ENCODE measurements at places on chromosomes 4 and X. TPM values are rescaled to one million over a fixed set of nuclear protein-coding genes. Genes with fewer than 3 reads are reported as not detected.

Gene MAGEB3
- total RNA-seq: not detected

Gene APELA
- not detected for total RNA-seq

Gene AWAT2
- not detected for total RNA-seq

Gene CXXC4
- total RNA-seq: not detected

Gene GUCY1B1
- total RNA-seq: 13.2 TPM

Gene PITX2
- total RNA-seq: not detected

Gene DUX4
- total RNA-seq: not detected

DNA sequence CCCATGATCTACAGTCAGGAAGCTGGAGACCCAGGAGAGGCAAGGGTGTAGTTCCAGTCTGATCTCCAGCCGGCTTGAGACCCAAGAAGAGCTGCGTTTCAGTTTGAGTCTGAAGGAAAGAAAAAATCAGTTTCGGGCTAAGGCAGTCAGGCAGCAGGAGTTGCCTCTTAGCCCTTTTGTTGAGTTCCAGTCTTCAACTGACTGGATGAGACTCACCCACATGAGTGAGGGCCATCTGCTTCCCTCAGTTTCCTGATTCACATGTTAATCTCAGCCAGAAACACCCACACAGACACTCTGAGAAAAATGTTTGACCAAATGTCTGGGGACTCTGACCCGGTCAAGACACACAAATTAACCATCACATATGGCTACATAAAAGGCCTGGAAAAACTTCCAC is 73.6 kb upstream of the ELOVL6 start:
- no peaks in the 10 kb centered on the region for H3K27me3 ChIP-seq
- no peak for DNase-seq
- H3K27ac ChIP-seq: no peak overlapping the region
- no peak overlapping the region for H3K4me3 ChIP-seq
- peaks cover 3% of the 10 kb centered on the region for H3K4me1 ChIP-seq
- no peaks in the 10 kb centered on the region for H3K36me3 ChIP-seq

GRCh38 chr4:117434424-117434823 is 349.0 kb upstream of the TRAM1L1 start:
- peaks cover 10% of the 10 kb centered on the region for H3K4me1 ChIP-seq
- H3K27me3 ChIP-seq: peaks cover 4% of the 10 kb centered on the region
- H3K27ac ChIP-seq: no peak overlapping the region
- H3K36me3 ChIP-seq: no peaks in the 10 kb centered on the region

DNA sequence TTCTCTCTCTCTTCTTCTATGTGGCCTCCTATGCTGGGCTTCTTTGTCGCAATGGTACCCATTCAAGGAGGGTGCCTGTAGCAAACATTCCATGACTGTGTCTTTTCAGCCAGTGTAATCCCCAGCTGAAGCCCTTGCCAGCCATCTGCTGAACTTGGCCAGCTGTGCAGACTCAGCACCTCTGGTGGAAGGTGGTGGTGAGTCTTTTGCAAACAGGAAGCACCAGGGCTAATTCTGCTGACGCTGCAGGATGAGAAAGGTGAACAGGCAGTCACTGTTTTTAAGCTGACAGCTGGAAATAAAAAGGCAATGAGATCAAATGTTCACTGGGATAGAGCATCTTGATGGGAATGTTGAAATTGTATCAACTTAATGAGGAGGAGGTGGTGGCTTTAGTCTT is 298.7 kb upstream of the CLNK start:
- H3K4me3 ChIP-seq: no peak overlapping the region
- DNase-seq: no peak
- H3K36me3 ChIP-seq: no peaks in the 10 kb centered on the region

DNA sequence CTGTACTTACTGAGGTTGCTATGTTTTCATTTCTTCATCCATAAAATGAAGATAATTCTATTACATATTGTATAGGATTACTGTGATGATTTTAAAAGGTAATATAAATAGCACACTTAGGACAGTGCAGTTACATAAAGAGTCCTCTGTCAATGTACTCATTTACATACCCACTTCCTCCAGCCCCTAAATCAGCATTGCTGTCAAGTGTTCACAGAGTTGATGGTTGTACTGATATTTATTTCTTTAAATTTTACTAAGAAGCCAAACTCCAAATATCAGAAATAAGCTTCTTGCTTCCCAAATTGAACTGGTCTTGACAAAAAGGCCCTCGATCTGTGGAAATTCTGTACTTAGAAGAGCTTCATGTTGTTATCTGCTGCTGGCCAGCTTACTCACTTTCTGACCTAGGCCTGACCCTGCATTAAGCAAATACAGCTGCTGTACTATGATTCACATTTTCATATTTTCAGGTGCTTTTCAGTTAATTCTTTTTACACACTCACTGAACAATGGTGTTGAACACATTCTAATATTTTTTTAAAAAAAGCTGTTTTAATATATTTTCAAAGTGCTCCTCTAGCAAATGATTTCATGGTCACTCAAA is 259.6 kb downstream of the UNC5C start:
- H3K4me1 ChIP-seq: peaks cover 11% of the 10 kb centered on the region
- no peak overlapping the region for H3K4me3 ChIP-seq
- no peaks in the 10 kb centered on the region for H3K36me3 ChIP-seq
- no peak overlapping the region for H3K27ac ChIP-seq
- DNase-seq: no peak
- no peaks in the 10 kb centered on the region for H3K27me3 ChIP-seq

GRCh38 chr4:168634276-168634802 is 137.5 kb downstream of the PALLD start:
- H3K4me3 ChIP-seq: peak overlapping the region; percentile 96
- peak; percentile 91 for DNase-seq
- peaks cover 69% of the 10 kb centered on the region for H3K4me1 ChIP-seq
- peaks cover 4% of the 10 kb centered on the region for H3K36me3 ChIP-seq
- no peaks in the 10 kb centered on the region for H3K27me3 ChIP-seq

DNA sequence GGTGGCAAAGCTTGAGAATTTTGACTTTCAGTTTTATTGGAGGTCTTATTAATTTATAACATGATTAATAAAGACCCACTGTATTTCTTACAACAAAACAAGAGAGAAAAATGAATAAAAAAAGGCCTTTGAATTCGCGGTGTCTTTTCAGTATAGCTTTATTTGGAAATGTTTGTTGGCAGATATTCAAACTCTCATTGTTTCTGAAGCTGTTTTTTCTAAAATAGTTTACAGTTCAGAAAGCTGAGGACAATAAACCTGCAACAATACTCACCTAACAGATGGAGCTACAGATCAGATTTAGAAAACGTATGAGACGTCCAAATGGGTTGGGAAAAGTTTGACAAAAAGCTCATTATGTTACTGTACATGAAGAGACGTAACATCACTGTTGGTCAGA is 2.4 kb upstream of the SPARCL1 start:
- DNase-seq: no peak
- no peak overlapping the region for H3K27ac ChIP-seq

DNA sequence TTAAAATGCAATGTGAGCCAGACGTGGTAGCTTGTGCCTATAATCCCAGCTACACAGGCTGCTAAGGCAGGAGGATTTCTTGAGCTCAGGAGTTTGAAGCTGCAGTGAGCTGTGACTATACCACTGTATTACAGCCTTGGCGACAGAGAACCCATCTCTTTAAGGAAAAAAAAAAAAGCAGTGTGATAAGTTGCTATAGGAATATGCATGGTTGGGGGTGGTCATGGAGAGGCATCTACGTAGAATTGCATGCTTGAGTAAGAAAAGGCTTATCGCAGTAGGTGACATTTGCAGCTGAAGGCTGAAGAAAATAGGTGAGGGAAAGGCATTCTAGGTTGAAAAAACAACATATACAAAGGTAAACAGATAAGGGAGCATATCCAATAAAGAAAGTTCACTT is 4.1 kb downstream of the DIAPH2 start:
- H3K27ac ChIP-seq: no peak overlapping the region
- H3K4me3 ChIP-seq: no peak overlapping the region
- H3K4me1 ChIP-seq: peaks cover 10% of the 10 kb centered on the region
- DNase-seq: no peak

DNA sequence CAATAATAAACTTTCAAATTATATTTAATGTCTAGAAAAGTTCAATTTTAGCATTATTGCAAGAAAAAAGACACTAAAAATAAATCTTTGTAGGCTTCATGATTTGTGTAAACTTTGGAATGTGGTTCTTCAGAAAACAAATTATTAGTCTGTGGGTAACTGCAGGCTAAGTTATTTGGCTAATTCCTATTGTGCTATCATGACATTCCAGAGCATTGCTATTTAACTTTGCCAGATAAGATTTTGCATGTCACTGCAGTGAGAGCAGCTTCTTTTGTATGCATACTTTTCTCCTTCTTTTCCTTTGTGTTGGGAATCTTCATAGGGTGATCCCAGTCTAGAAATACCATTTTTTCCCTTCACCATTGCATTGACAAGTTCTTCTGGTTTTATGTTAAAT is 130.0 kb downstream of the AWAT2 start:
- no peak for DNase-seq
- no peak overlapping the region for H3K27ac ChIP-seq
- H3K36me3 ChIP-seq: no peaks in the 10 kb centered on the region
- no peaks in the 10 kb centered on the region for H3K4me1 ChIP-seq
- no peak overlapping the region for H3K4me3 ChIP-seq

DNA sequence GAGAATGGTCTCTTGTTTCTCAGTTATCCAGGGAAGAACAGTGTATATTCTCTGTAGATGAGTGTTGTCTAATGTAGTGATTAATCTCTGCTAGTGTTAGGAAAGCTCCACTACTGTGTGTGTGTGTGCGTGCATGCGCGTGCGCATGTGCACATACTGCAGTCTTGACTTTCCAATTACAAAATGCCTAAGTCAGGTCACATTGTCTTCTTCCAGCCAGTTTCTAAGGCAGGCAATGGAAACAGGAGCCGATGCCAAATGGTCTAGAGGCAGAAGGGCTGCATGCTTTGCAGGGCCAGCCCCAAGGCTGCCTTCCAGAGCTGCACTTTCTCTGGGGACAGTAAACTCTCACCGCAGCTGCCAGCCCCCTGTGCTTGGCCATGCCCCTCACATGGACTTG is 30.5 kb upstream of the NAP1L5 start:
- H3K27me3 ChIP-seq: no peaks in the 10 kb centered on the region
- no peak overlapping the region for H3K27ac ChIP-seq
- H3K36me3 ChIP-seq: peaks cover 44% of the 10 kb centered on the region
- H3K4me1 ChIP-seq: peaks cover 1% of the 10 kb centered on the region
- DNase-seq: no peak

DNA sequence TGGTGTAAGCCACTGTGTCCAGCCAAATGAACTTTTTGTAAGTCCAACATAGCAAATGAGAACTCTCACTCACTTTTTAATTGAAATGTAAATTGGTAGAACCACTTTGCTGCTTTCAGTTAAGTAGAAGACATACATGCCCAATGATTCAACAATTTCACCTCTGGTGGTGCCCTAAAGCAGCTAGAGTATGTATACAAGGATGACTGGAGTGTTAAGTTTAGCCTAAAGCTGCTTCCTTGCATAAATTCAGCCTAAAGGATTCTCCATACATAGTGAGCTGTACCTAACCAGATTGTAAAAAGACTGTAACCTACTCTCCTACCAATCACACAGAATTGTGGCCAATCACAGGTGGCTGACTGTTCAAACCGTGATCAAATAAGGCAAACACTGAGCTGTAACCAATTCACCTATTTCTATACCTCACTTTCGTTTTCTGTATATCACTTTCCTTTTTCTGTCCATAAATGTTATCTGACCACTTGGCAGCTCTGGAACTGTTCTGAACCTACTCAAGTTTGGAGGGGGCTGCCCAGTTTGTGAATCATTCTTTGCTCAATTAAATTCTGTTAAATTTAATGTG is 39.9 kb downstream of the PDS5A start:
- H3K27ac ChIP-seq: peak overlapping the region; percentile 50
- no peak overlapping the region for H3K4me3 ChIP-seq
- H3K4me1 ChIP-seq: peaks cover 50% of the 10 kb centered on the region

DNA sequence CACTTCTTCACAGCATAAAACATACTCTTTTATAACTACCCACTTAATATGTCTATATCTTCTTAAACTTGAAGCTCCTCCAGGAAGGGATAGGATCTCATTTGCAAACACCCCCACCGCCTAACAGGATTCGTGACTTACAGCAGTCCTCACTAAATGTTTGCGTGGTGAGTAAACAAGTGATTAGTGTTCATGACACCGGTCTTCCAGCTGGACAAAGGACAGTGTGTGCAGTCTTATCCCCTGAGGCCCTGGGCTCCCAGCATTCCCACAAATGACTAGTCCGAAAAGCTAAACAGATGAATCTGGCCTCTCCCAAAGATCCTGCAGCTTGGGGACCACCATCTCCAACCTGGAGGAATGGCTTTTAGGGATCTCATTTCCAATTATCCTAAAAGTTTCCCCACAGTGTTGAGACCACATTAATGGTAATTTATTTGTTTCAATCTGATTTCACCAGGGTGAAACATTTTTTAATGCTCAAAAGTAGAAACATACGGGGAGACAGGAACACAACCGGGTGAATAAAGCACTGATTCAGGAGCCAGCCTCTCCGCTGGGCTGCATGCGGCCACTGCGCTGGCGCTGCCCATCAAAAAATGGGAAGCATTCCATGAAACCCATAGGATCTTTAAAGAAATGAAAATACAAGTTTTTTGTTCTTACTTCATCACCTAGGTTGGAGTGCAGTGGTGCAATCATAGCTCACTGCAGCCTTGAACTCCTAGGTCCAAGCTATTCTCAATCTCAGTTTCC is 69.2 kb downstream of the HADH start:
- H3K27ac ChIP-seq: no peak overlapping the region
- H3K4me3 ChIP-seq: no peak overlapping the region
- no peaks in the 10 kb centered on the region for H3K27me3 ChIP-seq

DNA sequence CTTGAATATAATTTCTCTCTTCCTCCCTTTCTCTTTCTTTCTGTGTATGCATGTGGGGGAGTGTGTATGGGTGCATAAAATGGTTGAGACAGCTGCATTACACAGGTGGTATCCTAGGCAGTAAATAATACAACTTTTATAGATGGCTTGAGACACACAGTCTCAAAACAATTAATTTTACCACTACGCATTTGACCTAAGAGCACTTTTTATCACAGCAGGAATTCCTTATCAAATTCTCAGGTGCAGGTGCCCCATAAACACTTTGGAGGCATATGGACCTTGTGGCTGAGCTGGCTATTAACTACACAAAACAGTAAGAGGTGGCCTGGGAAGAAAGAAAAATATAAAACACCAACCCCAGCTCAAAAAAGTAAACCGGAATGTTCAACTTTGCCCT is 91.3 kb downstream of the RASGEF1B start:
- no peaks in the 10 kb centered on the region for H3K36me3 ChIP-seq
- peaks cover 8% of the 10 kb centered on the region for H3K27me3 ChIP-seq
- no peaks in the 10 kb centered on the region for H3K4me1 ChIP-seq
- H3K27ac ChIP-seq: no peak overlapping the region
- DNase-seq: no peak
- H3K4me3 ChIP-seq: no peak overlapping the region

DNA sequence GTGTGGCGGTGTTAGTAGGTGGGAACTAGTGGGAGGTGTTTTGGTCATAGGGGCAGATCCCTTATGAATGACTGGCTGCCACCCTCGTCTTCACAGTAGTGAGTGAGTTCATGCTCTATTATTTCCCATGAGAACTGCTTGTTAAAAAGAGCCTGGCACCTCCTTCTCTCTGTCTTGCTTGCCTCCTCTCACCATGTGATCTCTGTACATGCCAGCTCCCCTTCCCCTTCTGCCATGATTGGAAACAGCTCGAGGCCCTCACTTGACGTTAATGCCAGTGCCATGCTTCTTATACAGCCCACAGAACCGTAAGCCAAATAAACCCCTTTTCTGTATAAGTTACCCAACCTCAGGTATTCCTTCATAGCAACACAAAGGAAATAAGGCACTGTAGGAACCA is 21.7 kb downstream of the PNMA6F start:
- H3K4me3 ChIP-seq: no peak overlapping the region
- H3K4me1 ChIP-seq: no peaks in the 10 kb centered on the region
- H3K27ac ChIP-seq: no peak overlapping the region
- no peaks in the 10 kb centered on the region for H3K36me3 ChIP-seq
- DNase-seq: no peak

Data from osteocyte (in vitro differentiated cells).